Effector memory CD8-positive, alpha-beta T cell (primary cell): ENCODE measurements at places on chromosomes 16 and 17.

GRCh38 chr17:5661491-5662125 is 77.3 kb upstream of the NLRP1 start:
- peaks cover 53% of the 10 kb centered on the region for H3K27me3 ChIP-seq
- no peak overlapping the region for H3K4me3 ChIP-seq
- no peak for DNase-seq
- no peaks in the 10 kb centered on the region for H3K36me3 ChIP-seq
- no peak overlapping the region for H3K27ac ChIP-seq
- no peaks in the 10 kb centered on the region for H3K4me1 ChIP-seq

DNA sequence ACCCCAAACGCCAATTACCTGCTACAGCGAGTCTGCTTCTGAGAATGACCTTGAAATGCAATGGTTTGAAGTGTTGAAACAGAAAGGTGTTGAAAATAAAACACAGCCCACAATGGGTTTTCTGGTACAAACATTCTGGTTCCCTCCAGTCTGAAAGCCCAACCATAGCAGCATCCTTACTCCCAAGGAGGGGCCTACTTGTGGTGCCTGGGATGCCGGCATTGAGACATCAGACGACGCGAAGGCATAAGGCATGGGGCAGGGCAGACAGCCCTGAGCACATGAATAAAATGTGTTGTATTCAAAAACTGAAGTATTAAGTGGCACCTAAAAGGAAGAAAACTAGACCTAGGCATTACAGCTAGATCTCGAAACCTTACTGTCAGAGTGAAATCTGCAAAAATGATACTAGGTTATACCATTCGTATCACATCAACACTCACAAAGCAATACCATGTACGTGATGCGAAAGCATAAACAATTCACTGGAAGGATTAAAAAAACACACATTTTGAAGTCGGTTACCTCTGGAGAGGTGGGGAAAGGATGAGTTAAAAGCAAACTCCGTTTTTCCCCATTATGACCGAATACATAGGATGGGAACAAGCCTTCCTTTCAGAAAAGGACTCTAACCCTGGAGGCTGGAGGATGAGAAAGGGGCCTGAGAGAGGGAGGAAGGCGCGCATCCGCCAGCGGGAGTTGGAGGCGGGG is 702 bp downstream of the NUDT21 start:
- H3K27ac ChIP-seq = peak overlapping the region; percentile 88
- peaks cover 52% of the 10 kb centered on the region for H3K4me1 ChIP-seq
- no peak for DNase-seq
- peak overlapping the region; percentile 84 for H3K4me3 ChIP-seq
- H3K36me3 ChIP-seq = peaks cover 43% of the 10 kb centered on the region

DNA sequence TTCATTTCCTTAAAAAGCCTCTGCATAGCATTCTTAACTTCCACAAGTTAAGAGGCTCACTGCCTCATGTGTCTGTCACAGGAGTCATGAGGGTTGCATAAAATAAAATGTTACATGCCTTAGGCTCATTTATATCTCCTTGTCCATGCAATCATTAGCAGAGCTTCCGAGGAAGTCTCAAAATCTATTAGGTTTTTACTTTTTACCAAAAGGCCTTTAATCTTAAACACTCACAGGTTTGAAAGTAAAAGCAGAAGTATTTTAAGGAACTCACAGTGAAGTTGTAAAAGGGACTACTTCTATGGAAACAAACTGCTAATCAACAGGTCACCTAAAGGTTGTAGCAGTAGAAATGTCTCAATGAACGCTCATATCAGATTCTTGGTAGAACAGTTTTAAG is 5.2 kb upstream of the ATP6V0A1 start:
- peaks cover 18% of the 10 kb centered on the region for H3K36me3 ChIP-seq
- H3K27ac ChIP-seq = no peak overlapping the region
- H3K27me3 ChIP-seq = peaks cover 11% of the 10 kb centered on the region
- peaks cover 17% of the 10 kb centered on the region for H3K4me1 ChIP-seq
- no peak for DNase-seq

GRCh38 chr16:50802000-50802399 is 60.1 kb downstream of the CYLD start:
- no peak overlapping the region for H3K4me3 ChIP-seq
- H3K36me3 ChIP-seq = peaks cover 25% of the 10 kb centered on the region
- no peaks in the 10 kb centered on the region for H3K27me3 ChIP-seq
- no peak overlapping the region for H3K27ac ChIP-seq

GRCh38 chr16:88455610-88456355 is 2.7 kb downstream of the ZFPM1 start:
- peak; percentile 89 for DNase-seq
- H3K27me3 ChIP-seq = no peaks in the 10 kb centered on the region
- H3K4me3 ChIP-seq = peak overlapping the region; percentile 91
- H3K36me3 ChIP-seq = peaks cover 50% of the 10 kb centered on the region
- H3K4me1 ChIP-seq = peaks cover 38% of the 10 kb centered on the region
- peak overlapping the region; percentile 98 for H3K27ac ChIP-seq

DNA sequence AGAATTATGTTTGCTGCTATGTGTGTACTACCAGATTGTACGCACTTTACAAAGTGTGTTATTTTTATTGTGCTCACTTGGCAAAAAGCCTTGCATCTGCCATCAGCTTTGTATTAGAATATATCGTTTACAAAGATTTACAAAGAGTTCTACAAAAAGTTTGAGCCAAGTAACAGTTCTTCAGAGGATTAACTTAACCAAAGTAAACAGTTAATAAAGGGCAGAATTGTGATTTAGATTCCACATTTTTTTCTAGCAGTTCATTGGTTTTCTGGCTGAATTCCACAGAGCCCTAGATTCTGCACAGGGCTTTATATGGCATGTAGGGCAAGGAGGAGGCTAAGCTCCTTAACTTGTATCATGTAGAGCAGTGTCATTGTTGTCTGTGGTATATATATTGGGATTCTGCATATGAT is 29.4 kb downstream of the UTP18 start:
- H3K27ac ChIP-seq = no peak overlapping the region
- peaks cover 71% of the 10 kb centered on the region for H3K36me3 ChIP-seq
- H3K4me3 ChIP-seq = no peak overlapping the region
- H3K27me3 ChIP-seq = no peaks in the 10 kb centered on the region
- H3K4me1 ChIP-seq = peaks cover 13% of the 10 kb centered on the region

GRCh38 chr17:38960402-38960801 is 6.8 kb downstream of the FBXO47 start:
- H3K36me3 ChIP-seq = no peaks in the 10 kb centered on the region
- H3K27me3 ChIP-seq = no peaks in the 10 kb centered on the region
- peaks cover 16% of the 10 kb centered on the region for H3K4me1 ChIP-seq
- peak overlapping the region; percentile 63 for H3K4me3 ChIP-seq

- H3K4me1 ChIP-seq = no peaks in the 10 kb centered on the region
- no peak overlapping the region for H3K27ac ChIP-seq
- no peak for DNase-seq
- H3K36me3 ChIP-seq = peaks cover 4% of the 10 kb centered on the region
These were observed 24.8 kb upstream of the CSNK2A2 start for GRCh38 chr16:58222532-58223316.

GRCh38 chr17:48378708-48379392 is 51.2 kb downstream of the SKAP1 start:
- H3K36me3 ChIP-seq = peaks cover 8% of the 10 kb centered on the region
- DNase-seq = no peak
- H3K27me3 ChIP-seq = no peaks in the 10 kb centered on the region

- no peaks in the 10 kb centered on the region for H3K4me1 ChIP-seq
- H3K27ac ChIP-seq = no peak overlapping the region
- no peak overlapping the region for H3K4me3 ChIP-seq
- no peaks in the 10 kb centered on the region for H3K36me3 ChIP-seq
- peaks cover 10% of the 10 kb centered on the region for H3K27me3 ChIP-seq
- no peak for DNase-seq
These were observed 70.5 kb upstream of the DHX40 start for GRCh38 chr17:59494757-59495368.

GRCh38 chr17:8121407-8121680 is 2.6 kb downstream of the HES7 start:
- DNase-seq = no peak
- peak overlapping the region; percentile 91 for H3K4me3 ChIP-seq
- H3K36me3 ChIP-seq = peaks cover 69% of the 10 kb centered on the region
- peaks cover 19% of the 10 kb centered on the region for H3K27me3 ChIP-seq
- H3K4me1 ChIP-seq = peaks cover 68% of the 10 kb centered on the region

DNA sequence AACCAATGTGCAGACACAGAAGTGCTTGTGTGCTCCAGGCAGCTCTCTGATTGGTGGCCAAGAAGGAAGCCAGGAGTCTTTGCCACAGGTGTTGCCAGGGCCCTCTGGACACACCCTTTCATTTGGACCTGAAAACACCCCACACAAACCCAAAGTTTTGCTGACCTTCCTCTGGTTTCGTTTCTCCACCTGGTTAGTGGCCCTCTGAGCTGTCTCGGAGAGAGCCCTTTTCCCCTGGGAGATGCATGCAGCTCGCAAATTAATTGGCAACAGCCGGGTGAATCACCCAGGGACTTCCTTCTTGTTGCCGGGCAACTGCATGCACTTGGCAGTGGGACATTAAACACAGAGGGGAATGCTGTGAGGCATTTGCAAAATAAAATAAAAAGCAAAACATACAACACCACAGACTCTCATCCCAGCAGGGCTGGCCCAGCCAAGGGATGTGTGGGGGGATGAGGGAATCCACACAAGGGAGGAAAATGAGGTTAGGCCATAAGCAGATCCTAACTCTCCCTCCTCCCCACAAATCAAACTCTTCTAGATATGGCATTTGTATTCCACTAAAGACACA is 286.6 kb downstream of the SOX9 start:
- no peaks in the 10 kb centered on the region for H3K27me3 ChIP-seq
- H3K27ac ChIP-seq = no peak overlapping the region
- no peaks in the 10 kb centered on the region for H3K4me1 ChIP-seq
- no peak overlapping the region for H3K4me3 ChIP-seq
- no peak for DNase-seq
- H3K36me3 ChIP-seq = no peaks in the 10 kb centered on the region

GRCh38 chr17:68924793-68925720 is 30.1 kb downstream of the ABCA8 start:
- no peaks in the 10 kb centered on the region for H3K4me1 ChIP-seq
- H3K36me3 ChIP-seq = no peaks in the 10 kb centered on the region
- no peak for DNase-seq
- H3K27me3 ChIP-seq = no peaks in the 10 kb centered on the region
- H3K4me3 ChIP-seq = no peak overlapping the region

GRCh38 chr17:37440424-37440823 is 33.7 kb downstream of the TADA2A start:
- no peaks in the 10 kb centered on the region for H3K27me3 ChIP-seq
- no peak overlapping the region for H3K4me3 ChIP-seq
- H3K27ac ChIP-seq = no peak overlapping the region
- no peaks in the 10 kb centered on the region for H3K4me1 ChIP-seq
- H3K36me3 ChIP-seq = peaks cover 64% of the 10 kb centered on the region

DNA sequence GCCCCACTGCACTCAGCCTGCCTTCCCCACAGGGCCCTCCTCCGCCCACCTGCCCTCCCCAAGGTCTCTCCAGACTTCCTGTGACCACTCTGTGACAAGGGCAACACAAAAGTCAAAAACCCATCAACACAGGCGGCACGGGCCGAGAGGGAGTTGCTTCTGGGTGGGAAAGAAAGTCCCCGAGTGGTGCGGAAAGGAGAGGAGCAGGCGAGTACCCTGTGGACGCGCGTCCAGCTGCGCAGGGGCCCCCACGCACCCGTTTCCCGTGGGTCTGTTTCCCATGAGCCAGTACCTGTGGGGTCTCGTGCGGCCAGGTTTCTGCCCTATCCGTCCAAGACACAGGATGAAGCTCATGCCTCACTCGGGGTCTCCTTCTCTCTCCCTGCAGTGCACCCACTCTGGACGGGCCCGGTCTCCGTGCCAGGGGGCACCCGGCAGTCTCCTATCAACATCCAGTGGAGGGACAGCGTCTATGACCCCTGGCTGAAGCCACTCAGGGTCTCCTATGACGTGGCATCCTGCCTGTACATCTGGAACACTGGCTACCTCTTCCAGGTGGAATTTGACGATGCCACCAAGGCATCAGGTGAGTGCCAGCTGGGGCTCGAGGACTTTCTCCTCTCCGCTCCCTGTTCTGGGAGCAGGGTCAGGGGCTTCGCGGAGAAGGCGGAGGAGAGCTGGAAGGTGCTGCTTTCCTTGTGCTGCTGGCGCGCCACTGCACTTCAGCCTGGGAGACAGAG is 12.2 kb downstream of the CD2BP2 start:
- peaks cover 3% of the 10 kb centered on the region for H3K36me3 ChIP-seq
- no peak overlapping the region for H3K4me3 ChIP-seq
- H3K27me3 ChIP-seq = no peaks in the 10 kb centered on the region
- no peak overlapping the region for H3K27ac ChIP-seq
- H3K4me1 ChIP-seq = peaks cover 3% of the 10 kb centered on the region

GRCh38 chr16:48354877-48355855 is 30.0 kb downstream of the SIAH1 start:
- H3K36me3 ChIP-seq = peaks cover 22% of the 10 kb centered on the region
- DNase-seq = no peak
- peaks cover 4% of the 10 kb centered on the region for H3K4me1 ChIP-seq
- no peaks in the 10 kb centered on the region for H3K27me3 ChIP-seq
- no peak overlapping the region for H3K4me3 ChIP-seq

- H3K4me3 ChIP-seq = no peak overlapping the region
- H3K4me1 ChIP-seq = no peaks in the 10 kb centered on the region
- H3K36me3 ChIP-seq = no peaks in the 10 kb centered on the region
- no peak overlapping the region for H3K27ac ChIP-seq
These were observed 279.5 kb upstream of the MYOCD start for GRCh38 chr17:12386225-12386624.

- no peak for DNase-seq
- H3K4me1 ChIP-seq = no peaks in the 10 kb centered on the region
- H3K36me3 ChIP-seq = no peaks in the 10 kb centered on the region
- H3K27me3 ChIP-seq = no peaks in the 10 kb centered on the region
- H3K27ac ChIP-seq = no peak overlapping the region
- H3K4me3 ChIP-seq = no peak overlapping the region
These were observed 211.2 kb downstream of the PARN start for GRCh38 chr16:14418795-14419225.

- no peak overlapping the region for H3K4me3 ChIP-seq
- no peak overlapping the region for H3K27ac ChIP-seq
- peaks cover 1% of the 10 kb centered on the region for H3K4me1 ChIP-seq
- no peak for DNase-seq
- peaks cover 4% of the 10 kb centered on the region for H3K36me3 ChIP-seq
- H3K27me3 ChIP-seq = peaks cover 45% of the 10 kb centered on the region
These were observed 2.5 kb downstream of the SLC22A31 start for GRCh38 chr16:89197633-89198416.

- H3K27me3 ChIP-seq = peaks cover 18% of the 10 kb centered on the region
- peaks cover 3% of the 10 kb centered on the region for H3K36me3 ChIP-seq
- H3K27ac ChIP-seq = no peak overlapping the region
- H3K4me3 ChIP-seq = no peak overlapping the region
- peaks cover 3% of the 10 kb centered on the region for H3K4me1 ChIP-seq
These were observed 39.8 kb upstream of the IRF8 start for GRCh38 chr16:85858984-85859817.

- peaks cover 24% of the 10 kb centered on the region for H3K4me1 ChIP-seq
- no peaks in the 10 kb centered on the region for H3K36me3 ChIP-seq
- no peak for DNase-seq
- no peak overlapping the region for H3K4me3 ChIP-seq
These were observed 13.8 kb upstream of the MTSS2 start for GRCh38 chr16:70699696-70700095.

DNA sequence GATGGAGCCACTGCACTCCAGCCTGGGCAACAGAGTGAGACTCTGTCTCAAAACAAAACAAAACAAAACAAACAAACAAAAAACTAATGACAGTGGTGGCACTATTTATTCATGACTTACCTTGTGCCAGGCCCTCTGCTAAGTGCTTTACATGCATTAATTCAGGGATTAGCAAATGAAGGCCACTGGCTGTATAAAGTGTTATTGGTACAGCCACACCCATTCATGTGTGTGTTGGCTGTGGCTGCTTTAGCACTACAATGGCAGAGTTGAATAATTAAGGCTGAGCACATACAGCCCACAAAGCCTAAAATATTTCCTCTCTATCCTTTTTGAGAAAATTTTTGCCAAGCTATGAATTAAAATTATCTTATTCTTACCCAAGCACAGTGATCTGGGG is 531.8 kb upstream of the CDH5 start:
- H3K36me3 ChIP-seq = no peaks in the 10 kb centered on the region
- no peak overlapping the region for H3K4me3 ChIP-seq
- DNase-seq = no peak
- no peaks in the 10 kb centered on the region for H3K4me1 ChIP-seq
- H3K27ac ChIP-seq = no peak overlapping the region
